ENCODE measurements at places on chromosomes 2 and 18.
A peak's percentile ranks its signal among the peaks of the same experiment; 100 is the strongest.

- DNase-seq = no peak
These were observed 764.9 kb downstream of the DSC3 start for GRCh38 chr18:30277676-30278075.

GRCh38 chr18:58572181-58572580 lies 56.7 kb downstream of the ALPK2 start:
- DNase-seq = no peak

DNA sequence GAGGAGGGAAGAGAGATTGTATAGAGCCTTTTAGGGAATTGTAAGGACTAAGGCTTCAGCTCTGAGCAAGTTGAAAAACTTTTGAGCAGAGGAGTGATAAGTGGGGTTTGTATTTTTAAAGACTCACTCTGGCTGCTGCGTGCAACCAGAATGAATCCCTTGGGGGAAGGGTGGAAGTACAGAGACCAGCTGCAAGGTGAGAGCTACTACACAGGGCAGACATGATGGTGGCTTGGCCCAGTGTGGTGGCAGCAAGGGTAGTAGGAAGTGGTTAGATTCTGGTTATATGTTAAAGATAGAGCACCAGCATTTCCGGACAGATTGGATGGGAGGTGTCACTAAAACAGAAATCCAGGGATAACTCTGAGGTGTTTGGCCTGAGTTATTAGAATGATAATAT lies 10.1 kb upstream of the SESTD1 start:
- DNase-seq = no peak

DNA sequence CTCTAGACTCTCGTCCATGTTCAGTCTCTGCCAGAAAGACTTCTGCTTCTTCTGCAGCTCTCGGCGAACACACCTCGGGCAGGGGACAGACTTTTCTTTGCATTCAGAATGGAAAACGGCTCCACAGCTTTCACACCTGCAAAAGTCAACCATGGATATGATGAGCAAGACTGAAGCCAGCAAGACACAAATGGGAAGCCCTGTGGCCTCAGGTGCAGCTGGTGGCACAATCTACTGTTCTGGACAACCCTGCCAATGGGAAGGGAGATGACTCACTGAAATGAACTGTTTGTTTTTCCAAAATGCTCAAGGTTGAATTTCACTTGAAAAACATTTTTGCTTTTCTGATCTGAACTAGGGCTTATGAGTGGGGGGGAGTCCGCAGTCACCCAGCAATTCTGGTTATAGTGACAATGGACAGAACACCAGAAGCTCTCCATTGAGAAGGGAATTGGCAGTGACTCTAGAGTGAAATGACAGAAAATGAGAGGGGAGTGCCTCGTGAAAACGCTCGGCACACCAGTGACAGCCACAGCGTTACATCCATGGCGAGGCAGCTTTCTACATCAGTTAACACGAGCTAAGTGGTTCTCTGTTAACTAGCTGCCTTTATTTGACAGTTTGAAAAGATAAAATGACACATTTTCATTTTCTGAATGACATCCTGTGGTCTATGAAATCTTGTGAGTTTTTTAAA lies 58.8 kb upstream of the FZD5 start:
- no peak for DNase-seq

- DNase-seq = no peak
These were observed 150.9 kb upstream of the SLC35G4 start for GRCh38 chr18:11458447-11458846.

DNA sequence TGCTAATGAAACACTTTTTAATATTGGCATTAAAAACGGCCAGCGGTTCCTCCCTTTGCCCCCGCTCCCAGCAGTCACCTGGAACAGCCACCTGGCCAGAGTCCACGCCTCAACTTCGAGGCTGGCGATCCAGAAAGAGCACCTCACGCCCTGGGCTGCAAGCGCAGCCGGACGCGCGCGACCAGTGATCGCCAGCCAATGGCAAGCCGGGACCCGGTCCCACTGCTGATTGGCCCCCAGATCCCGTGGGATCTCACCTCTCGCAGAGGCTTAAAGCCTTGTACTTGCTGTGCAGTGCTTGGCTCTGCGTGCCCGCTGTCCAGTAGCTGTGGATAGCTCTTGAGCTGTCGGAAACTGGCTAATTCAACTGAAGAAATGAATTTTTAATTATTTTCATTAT lies 4.1 kb upstream of the RBM45 start:
- DNase-seq = no peak

GRCh38 chr2:22795287-22795866 lies 589.6 kb upstream of the KLHL29 start:
- no peak for DNase-seq

DNA sequence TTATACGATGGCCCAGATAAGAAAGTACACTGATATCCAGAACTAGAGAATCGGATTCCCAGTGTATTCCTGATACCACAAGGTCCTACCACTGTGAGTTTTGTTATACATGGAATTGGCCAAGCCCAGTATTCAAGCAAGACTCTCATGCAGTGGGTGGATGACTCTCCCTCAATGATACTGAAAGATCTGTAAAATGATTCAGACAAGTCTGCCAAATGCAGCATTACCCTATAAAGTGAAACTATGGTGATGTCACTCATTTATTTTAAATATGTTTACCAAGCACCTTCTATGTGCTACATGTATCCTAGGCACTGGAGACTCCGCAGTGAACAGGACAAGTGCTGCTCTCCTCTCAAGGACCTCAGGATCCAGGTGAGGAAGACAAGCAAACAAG lies 22.6 kb downstream of the MYO5B start:
- no peak for DNase-seq

DNA sequence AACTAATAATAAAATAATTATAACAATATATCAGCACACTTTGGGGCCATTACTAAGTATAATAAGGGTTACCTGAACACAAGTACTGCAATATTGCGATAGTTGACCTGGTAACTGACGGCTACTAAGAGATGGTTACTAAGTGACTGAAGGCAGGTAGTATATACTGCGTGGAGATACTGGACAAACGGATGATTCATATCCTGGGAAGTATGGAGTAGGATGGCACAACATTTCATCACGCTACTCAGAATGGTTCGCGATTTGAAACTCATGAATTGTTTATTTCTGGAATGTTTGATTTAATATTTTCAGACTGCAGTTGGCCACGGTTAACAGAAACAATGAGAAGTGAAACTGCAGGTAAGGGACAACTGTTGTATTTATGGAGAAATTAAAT lies 39.5 kb upstream of the FLACC1 start:
- no peak for DNase-seq

- no peak for DNase-seq
These were observed 627.5 kb upstream of the SOX11 start for GRCh38 chr2:5064687-5065086.

DNA sequence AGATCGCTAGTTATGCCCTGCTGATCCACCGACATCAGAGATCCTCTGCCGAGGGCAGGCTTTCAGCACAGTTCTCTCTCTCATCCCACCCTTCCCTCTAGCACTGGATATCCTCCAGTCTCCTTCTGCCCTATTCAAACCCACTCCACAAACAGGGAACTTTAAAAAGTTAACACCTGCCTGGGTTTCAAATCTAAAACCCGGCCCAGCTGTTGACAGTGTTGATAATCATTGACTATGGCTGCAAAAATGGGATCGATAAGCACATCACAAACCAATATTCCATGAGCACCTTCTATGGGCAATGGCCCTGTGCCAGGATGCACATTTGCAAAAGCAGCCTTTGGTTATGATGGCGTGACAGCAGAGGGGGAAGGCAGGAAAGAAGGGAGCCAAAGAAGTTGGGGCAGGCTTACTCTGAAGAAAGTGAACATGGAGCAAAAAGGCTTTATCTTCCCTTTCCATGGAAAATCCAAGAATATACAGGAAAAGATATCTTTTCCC lies 482.3 kb upstream of the KLHL29 start:
- no peak for DNase-seq

DNA sequence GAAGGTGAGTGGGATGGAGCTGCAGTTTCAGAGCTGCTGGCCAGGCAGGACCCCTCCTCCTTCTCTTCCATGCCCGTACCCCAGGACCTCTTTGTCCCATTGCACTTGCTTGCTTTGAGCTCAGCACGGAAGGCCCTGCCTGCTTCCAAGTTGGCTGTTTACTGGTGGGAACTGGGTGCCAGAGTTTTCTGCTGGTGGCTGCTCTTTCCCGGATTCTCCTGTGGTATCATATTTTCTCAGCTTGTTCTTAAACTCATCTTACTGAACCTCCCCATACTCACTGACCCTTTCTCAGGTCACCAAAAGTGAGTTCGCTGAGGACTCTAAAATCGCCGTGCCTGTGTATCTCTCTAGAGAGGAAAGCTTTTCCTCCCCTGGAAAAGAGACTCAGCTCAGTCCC lies 297.7 kb upstream of the TNP1 start:
- no peak for DNase-seq

DNA sequence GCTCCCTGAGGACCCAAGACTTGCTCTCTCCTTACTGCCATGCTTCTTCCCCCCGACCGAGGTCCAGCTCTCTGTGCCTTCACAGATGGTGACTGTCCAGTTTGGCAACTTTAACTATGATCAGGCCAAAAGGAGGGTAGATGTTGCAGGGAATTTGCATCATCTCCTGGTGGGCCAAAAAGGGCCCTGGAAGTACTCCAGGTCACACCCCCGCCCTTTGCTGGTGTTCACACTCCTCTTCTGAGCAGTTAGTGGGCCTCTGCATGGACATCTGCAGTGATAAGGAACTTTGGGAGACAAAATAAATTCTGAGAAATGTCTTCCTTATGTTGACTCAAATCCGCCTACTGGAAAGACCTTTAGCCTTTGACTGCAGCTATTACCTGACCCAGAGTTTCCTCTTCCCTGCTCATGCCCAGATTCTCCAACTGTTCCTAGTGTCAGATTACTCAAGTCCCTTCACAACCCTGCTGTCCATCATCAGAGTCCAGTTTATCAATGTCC lies 234.4 kb downstream of the LOXHD1 start:
- DNase-seq = no peak

- DNase-seq = no peak
These were observed 23.9 kb upstream of the SCYGR5 start for GRCh38 chr2:227642656-227643055.

GRCh38 chr2:70946832-70947442 lies 11.2 kb downstream of the ATP6V1B1 start:
- DNase-seq = peak; percentile 45

GRCh38 chr2:187424146-187424545 lies 23.9 kb downstream of the CALCRL start:
- DNase-seq = no peak

DNA sequence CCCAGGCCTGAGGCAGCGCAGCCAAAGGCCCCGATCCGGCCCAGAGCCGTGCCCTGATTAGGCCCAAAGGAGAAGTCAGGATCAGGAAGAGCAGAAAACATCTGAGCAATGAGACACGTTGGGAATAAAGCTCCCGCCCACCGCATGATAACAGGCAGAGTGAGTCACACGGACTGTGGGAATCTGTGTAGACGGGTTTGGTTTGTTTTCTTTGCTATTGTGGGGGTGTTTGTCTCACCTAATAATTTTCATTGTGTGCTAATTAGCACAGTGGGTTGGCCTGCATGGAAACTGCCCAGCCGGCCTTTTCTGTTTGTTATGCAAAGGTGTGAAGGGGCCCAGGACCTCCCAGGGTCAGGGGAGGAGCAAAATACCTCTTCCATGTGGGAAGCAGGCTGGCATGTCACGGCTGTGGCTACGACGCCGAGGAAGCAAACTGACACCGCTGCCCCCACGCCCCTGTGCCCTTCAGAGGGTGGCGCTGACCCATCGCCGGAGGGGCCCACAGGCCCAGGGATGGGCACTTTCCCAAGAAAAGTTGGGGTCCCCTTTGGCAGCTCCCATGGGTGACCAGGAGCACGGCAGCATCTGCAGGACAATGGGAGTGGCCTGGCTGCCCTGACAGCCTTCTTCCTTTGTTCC lies 68.4 kb upstream of the CTDP1 start:
- DNase-seq = no peak

DNA sequence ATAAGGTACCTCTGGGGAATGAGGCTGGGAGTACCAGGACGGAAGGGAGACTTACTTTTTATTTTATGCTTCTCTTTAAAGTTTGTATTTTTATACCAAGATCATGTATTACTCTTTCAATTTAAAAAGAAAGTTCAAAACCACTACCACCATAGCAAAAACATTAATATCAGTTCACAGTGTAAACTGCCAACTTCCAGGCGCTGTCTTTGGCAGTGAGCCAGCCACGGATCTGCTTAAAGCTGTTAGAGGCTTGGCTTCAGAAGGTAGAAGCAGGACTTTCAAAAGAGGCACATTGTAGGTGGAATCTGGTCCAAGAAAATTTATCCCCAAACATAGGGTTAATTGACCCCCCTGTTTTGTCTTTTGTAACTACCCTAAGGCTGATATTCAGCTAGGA lies 74.8 kb downstream of the B3GNT2 start:
- peak; percentile 88 for DNase-seq

GRCh38 chr2:112885506-112885902 lies 25.5 kb upstream of the IL37 start:
- DNase-seq = no peak

All from hematopoietic multipotent progenitor cell treated with erythropoietin and hydrocortisone succinate and interleukin-3 and kit ligand, for 15 days (in vitro differentiated cells).